ENCODE measurements at places on chromosomes 4 and X. TPM values are rescaled to one million over a fixed set of nuclear protein-coding genes. Genes with fewer than 3 reads are reported as not detected.

AMBN gene
- total RNA-seq: not detected

- no peak for DNase-seq
Observed at GRCh38 chr4:138961664-138962063, 53.9 kb upstream of the NOCT start.

SLC9B2 gene
- 29.8 TPM for total RNA-seq

GABRQ gene
- 0.06 TPM for total RNA-seq

DNA sequence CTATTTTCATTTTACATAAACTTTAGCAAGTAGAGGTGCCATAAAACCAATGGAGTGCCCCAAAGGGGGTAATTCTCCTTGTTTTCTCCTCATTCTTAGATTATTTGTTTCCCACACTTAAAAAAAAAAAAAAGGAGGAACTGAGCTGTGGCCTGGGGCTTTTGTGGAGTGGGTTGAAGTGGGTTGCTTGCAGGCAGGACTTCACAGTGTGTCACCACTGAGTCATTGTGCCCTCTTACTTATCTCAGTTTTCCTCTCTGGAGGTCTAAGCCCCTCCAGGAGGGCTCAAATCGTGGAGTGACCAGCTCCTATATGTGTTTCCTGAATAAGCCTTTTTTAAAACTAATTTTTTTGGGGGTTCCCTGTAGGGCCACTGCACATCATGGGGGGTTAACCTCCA lies 69.0 kb downstream of the SLC16A2 start:
- no peak for DNase-seq

GRCh38 chrX:24133312-24133711 lies 16.2 kb upstream of the ZFX start:
- no peak for DNase-seq

GRCh38 chr4:86544310-86544966 lies 49.7 kb upstream of the PTPN13 start:
- DNase-seq: no peak

- no peak for DNase-seq
Observed at GRCh38 chr4:3835527-3836405, 69.6 kb downstream of the ADRA2C start.
